Tongue (tissue), 3 donors: ENCODE measurements at places on chromosomes 12 and 14.
A peak's percentile ranks its signal among the peaks of the same experiment; 100 is the strongest.

DNA sequence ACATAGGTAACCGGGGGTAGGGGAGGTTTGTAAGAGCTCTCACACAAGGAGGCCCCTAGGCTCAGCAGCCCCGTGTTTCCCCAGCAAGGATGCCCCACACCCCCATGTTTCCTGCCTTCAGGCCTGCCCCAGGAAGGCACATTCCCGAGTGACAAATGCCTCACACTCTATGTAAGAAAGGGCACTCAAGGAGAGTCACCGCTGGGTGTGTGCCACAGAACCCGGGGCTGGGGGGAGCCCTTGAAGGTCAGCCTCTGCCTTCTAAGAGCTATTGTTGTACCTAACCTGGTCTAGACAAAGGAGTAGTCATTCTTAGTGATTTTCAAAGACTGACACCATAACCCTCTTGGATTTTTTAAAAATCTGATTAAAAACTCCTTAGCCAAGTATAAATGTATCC, 333.6 kb downstream of the DPF3 start:
- DNase-seq: no peak

- DNase-seq: no peak
These were observed 11.2 kb downstream of the GPR132 start for GRCh38 chr14:105053996-105054395.

DNA sequence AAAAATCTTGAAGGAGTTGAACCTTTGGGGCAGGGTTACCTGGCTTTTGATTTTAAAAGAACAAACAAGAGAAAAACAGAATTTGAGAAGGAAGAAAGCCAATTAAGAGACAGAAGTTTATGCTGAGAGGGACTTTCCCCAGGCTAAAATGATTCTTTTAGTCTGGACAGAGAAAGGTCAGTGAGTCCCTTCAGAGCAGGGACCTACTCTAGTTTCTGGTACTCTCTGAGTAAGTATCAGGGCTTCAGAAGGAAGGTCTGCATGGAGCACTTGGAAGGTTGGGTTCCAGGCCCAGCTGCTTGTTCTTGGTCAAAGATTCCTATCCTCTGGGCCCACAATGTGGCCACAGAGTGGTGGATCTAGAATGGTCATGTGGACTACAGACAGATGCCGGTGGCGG, 59.6 kb downstream of the KLRG1 start:
- DNase-seq: no peak

DNA sequence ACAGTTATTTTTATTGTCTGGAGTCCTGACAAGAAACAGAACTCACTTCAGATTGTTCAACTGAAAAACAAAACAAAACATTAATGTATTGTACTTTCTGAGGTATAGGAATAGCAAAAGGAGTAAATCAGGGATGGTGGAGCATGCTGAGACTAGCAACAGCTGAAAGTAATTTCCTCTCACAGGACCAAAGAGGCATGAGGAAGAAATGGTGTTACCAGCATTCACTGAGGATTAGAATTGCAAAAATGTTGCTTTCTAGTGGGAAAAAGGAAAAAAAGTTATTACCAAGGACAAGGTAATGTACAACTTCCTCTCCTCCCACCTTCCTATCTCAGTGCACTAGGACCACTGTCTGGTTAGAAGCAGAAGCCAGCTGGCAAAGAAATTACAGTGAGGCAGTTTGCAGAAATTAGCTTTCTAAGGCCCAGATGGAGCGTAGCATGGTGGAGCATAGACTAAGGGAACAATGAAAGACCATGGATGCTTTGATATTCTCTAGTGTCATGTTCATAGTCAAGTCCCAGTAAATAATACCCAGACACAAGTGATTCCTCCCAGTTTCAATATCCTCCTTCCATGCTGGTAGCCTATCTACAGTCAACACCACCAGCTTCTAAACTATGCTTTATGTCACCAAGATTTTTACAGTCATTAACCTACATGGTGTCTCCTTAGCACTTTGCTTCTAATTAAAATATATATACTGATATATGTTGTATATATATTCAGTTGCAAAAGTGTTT, 133.7 kb upstream of the DCN start:
- DNase-seq: no peak

GRCh38 chr14:88195676-88196075, 127.4 kb downstream of the KCNK10 start:
- DNase-seq: peak; percentile 58

DNA sequence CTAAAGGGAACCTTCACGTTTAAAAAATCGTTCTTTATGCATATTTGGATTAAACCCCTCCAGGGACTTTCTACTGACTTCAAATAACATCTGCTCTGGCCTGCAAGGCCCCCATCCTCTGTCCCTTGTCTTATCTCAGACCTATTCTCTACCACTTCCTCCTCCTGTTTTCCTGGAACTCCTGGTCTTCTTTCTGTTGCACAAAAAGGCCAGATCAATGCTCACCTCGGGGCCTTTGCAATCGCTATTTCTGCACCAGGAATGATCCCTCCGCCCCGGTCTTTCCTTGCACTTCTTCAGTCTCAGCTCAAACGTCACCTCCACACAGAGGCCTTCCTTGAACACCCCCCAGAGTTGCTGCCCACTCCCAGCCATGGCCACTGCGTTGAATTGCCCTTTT, 57.6 kb upstream of the BEGAIN start:
- no peak for DNase-seq

DNA sequence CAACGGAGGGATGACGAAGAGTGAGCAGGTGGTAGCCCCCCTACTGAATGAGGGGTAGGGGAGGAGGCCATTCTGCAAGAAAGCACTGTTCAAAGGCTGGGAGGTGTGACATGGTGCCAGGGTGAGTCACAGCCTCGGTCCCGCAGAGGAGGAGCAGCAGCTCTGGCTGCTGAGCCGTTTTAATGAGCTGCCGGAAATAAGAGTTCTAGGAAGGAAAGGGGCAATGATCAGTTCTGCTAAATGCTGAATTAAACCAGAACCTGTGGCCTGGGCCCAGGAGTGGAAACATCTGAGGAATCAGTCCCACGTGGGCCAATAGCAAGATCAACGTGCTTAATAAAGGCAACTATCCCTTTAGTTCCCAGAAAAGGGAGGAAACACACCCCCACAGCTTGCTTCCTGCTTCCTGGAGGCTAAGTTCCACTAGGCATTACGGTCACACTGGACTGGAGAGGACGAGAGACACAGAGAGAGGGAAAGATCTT, 3.6 kb downstream of the ABCD4 start:
- DNase-seq: no peak

DNA sequence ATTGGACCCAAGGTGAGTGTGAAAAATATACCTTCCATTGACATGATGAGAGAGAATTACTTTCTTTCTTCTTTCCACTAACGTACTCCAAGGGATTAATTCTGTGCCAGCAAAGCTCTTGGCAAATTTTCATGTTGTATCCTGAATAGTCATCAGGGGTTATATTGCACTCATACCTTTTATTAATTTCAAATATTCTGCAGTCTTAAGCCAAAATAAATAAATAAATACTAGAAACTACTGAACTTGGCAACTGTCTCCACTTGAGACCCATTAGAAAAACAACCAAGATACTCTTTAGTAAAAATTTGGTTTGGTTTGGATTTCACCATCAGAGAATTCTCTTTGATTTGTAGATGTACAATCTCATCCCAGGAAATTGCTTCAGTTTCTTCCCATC, 22.1 kb upstream of the CLEC14A start:
- DNase-seq: no peak

DNA sequence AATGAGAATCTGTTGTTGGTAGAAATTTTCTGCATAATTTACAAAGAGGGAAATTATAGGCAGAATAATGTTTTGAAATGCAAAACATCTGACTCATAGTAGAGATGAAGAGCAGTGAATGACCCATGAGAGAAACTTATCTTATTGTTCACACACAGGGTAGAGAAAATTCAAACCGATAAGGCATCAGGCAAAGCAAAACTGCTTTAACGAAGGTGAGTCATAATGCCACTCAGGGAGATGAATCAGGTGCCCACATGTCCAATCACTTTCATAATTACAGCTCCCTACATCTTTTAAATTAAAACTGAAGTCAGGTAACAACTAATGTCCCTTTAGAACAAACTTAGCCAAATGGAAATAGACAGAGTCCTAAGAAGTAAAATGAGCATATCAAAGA, 265.6 kb upstream of the GARIN6 start:
- DNase-seq: no peak

- no peak for DNase-seq
These were observed 38.0 kb downstream of the FOXN3 start for GRCh38 chr14:89379006-89379405.

DNA sequence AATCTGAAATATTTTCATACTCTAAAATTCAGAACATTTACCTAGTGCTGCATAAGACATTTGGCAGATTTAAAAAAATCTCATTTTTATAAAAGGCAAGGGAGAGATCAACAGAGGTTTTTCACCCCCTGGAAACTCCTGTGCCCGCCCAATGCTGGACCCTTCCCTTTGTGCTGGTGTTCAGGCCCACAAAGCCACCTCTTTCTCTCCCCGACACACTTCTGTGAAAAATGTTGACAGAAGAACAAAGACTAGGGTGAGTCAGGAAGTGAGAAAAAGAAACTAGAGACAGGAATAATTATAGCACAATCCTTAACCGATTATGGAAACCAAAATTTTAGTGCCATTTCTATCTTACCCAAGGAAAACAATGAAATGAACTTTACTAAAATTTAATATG, 197.7 kb upstream of the STXBP6 start:
- no peak for DNase-seq

- no peak for DNase-seq
These were observed 143.7 kb upstream of the DIO2 start for GRCh38 chr14:80354860-80355581.

DNA sequence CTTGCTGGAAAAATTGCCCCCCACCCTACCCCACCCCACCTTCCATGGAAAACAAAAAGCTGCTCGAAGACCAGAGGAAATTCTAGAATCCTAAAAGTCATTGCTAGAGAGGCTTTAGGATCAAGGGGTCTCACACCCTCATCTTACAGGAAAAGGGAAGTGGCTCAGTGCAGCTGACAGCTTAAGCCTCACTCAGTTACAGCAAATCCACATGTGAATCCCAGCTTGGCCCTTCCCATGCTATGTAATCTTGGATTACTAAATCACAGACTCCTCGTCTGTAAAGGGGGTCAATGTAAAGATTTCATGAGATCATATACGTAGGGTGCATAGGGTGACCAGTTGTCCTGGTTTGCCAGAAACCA, 25.9 kb downstream of the CMKLR1 start:
- DNase-seq: peak; percentile 65

DNA sequence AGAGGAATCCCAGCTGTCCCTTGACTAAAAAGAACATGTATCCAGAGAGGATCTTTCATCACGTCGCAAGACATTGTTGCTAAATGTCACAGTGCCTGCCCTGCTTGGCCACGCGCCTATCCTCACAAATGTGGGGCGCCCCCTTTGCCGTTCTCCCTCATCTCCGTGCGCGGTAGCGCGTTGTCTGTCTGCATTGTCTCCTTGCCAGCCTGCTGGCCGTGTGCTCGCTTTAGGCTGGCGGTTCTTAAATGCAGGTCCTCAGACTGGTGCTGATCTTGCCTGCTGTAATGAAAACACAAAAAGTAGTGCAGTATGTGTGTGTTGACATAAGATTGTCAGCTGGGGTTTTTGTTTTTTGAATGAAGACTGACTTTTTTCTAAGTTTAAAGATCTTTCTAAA, 198.2 kb upstream of the RGS6 start:
- DNase-seq: no peak

DNA sequence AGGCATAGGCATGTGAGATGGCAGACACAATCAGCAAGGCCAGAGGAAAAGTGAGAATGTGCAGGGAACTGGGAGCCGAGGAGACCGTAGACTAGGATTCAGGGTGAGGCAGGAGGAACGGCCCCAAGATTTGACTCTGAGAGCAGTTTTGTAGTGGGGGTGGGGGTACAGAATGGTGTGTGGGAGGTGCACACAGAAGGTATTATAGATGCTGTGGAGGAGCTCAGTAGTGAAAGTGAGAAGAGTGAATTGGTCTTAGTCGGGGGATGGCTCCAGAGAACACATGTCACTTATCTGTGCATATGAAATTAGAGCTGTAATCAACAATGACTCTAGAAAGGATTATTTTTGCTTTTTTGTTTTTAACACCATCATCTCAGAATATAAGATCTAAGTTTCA, 11.9 kb downstream of the ZNF664 start:
- DNase-seq: no peak

DNA sequence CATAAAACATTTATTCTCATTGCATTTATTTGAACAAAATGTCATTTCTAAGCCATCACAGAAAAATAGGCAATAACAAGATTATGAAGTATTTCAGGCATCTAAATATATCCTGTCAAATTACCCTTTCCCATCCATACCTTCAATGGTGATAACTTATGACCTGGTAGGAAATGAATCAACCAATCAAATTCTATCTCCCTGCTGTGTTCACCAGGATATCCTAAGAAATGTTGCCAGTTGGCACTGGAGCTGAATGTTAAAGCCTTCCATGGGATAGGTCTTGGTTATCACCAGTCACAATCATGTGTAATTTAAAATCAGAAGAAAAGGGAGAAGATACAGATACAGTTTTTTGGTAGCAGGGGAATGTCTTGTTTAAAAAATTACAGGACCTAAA, 23.7 kb downstream of the BMP4 start:
- DNase-seq: no peak

- no peak for DNase-seq
These were observed 109.1 kb upstream of the MAX start for GRCh38 chr14:65211341-65211987.

GRCh38 chr12:10276774-10277173, 30.9 kb upstream of the KLRD1 start:
- no peak for DNase-seq

DNA sequence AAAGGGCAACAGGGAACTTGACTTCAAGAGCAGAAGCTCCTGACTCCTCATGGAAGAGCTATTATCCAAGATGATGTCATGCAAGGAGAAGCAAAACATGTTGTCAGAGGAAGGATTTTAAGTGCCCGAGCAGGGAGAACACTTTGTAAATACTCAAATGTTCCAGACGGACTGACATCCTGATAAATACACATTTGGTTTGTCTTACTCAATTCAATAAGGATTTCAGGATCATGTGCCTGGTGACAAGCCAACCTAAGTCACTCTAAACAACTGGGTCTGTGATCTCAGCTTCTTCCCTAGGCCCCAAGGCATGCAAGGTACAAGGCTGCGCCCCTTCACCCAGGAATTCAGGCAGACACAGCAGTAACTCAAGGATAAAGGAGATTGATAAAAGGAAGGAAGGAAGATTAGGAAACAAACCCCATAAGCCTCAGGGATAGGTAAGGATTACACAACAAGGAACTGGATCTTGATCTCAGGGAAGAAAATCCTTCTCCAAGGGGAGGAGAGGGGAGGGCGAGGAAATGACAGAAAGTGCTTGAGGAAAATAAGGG, 26.8 kb upstream of the CEBPE start:
- DNase-seq: no peak

- no peak for DNase-seq
These were observed 2.8 kb upstream of the BAZ2A start for GRCh38 chr12:56632701-56633467.

- DNase-seq: peak; percentile 88
These were observed 65.4 kb downstream of the CLMN start for GRCh38 chr14:95254288-95254687.
